ENCODE measurements at places on chromosomes 13 and 19. TPM values are rescaled to one million over a fixed set of nuclear protein-coding genes. Genes with fewer than 3 reads are reported as not detected.

DNA sequence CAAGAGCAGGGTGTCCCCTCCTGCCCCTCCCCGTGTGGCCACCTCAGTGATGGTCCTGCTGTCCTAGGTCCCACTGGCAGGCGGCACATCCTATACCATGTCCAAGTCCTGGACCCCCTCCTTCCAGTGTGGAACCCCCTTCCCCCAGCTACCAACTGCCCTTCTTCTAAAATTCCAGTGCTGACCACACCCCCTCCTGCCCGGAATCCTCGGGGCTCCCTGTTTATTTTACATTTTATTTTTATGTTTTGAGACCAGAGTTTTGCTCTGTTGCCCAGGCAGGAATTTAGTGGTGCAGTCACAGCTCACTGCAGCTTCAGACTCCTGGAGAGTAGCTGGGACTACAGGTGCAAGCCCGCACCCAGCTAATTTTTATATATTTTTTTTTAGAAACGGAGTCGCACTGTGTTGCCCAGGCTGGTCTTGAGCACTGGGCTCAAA is 945 bp upstream of the CPAMD8 start:
- DNase-seq = no peak

DNA sequence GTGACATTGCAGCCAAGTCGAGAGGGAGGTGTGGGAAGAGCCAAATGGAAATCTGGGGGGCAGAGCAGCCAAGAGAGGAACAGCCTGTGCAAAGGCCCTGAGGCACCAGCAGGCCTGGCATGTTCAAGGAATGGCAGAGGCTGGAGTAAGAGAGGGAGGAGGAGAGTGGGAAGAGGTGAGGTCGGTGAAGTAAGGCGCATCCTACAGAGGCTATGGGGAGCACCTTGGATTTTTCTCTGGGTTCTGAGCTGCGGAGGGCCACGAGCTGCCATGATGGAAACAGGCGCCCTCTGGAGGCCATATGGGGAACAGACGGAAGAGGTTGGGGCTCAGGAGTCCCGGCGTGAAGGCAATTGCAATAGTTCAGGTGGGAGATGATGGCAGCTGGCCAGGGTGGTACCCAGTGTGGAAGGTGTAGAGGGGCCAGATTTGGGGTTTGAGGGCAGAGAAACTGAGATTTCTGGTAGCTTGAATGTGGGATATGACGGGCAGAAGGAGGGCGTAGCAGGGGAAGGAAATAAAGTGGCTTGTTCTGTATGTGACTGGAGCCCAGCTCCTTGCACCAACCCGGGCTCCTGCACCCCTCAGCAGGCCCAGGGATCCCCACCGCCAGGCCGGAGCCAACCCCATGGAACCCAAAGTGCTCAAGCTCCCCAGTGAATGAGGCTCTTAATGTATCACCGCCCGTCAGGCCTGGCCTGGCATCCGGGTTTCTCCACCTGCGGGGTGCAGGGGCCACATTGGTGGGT is 20.5 kb upstream of the STRN4 start:
- peak; percentile 58 for DNase-seq

DNA sequence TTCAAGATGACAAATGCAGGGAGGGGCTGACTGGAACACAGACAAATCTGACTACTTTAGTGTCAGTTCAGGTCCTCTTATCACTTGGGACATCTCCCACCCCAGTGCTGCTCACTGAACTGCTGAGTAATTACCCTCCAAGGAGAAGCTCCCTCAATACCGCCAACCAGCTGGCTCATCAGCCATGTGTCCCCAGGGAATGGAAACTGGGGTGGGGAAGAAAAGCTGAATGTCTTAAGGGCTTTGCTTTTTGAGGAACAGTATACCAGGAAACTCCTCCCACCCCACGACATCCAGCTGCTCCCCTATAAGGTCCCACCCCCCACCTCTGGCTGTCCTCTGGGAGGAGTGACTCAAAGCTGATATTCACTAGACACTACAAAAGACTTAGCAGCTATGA is 2.0 kb downstream of the ZNF823 start:
- DNase-seq = no peak

DNA sequence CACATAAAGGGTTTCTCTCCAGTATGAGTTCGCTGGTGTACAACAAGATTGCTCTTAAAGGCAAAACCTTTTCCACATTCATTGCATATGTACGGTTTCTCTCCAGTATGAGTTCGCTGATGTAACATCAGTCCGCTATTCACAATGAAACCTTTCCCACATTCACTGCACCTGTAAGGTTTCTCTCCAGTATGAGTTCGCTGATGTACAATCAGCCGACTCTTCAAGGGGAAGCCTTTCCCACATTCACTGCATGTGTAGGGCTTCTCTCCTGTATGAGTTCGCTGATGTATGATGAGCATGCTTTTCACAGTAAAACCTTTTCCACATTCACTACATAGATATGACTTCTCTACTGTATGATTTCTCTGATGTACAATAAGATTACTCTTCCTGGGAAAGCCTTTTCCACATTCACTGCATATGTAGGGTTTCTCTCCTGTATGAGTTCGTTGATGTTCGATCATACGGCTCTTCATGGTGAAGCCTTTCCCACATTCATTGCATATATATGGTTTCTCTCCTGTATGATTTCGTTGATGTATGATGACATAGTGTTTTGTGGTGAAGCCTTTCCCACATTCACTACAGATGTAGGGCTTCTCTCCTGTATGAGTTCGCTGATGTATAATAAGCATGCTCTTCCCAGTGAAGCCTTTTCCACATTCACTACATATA is 6.0 kb upstream of the ZNF614 start:
- DNase-seq = no peak

GRCh38 chr13:96860882-96861281 is 133.4 kb downstream of the OXGR1 start:
- no peak for DNase-seq

GRCh38 chr13:26680123-26680450 is 80.5 kb downstream of the GPR12 start:
- no peak for DNase-seq

DNA sequence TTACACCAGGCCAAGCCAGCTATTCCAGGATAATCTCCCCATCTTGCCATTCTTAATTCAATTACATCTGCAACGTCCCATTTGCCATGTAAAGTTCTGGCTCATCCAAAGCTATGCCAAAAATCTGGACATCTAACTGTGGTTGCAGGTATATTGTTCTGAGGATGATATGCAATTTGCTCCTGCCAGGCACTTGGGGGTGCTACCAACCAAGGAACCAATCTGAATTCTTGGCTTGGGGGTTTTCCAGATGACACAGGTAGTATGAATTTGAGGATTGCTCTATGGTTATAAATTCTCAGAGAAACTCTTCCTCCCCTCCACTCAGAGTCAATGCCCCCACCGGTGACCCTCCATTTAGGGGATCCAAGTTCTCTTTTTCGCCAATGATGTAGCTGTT is 33.0 kb downstream of the CRYL1 start:
- DNase-seq = no peak

The TMEM38A gene
- total RNA-seq = 5.8 TPM

The INSR gene
- 91.2 TPM for total RNA-seq

The ZNF320 gene
- 31.9 TPM for total RNA-seq

DNA sequence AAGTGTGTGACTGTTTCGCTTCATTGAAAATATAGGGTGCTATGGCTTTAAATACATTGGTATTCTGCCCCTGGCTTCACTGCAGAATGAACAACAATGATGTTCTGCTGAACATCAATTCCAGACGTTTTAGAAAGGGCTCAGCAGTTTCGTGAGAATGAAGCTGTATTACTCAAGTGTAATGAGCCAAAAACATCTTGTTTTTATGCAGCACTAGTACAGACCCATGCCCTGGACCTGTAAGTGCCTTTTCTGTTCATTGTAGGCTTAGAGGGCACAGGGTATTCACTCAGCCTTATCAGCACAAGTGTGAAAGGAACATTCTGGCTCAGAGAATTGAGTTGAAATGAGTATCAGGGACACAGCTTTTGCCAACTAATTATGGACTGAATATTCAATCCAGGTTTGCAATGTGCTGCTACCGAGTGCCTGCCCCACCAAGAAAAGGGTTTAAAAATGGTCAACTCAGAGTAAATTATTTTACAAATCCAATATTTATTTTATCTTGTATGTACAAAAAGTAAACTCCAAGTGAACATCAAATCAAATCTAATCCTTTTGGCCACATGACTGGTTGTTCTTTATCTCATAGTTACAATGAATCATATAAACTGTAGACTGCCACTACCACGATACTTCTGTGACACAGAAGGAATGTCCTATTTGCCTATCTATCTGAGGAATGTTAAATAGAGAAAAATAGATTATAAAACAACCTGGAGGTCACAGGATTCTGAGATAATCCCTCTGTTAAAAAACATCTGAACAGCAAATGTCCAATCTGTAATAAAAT is 362.8 kb downstream of the NALCN start:
- no peak for DNase-seq

- DNase-seq = no peak
These were observed 18.0 kb downstream of the CSNK1A1L start for GRCh38 chr13:37087486-37087885.

The ZNF99 gene
- total RNA-seq = 0.22 TPM

The ZNF497 gene
- 1.1 TPM for total RNA-seq

DNA sequence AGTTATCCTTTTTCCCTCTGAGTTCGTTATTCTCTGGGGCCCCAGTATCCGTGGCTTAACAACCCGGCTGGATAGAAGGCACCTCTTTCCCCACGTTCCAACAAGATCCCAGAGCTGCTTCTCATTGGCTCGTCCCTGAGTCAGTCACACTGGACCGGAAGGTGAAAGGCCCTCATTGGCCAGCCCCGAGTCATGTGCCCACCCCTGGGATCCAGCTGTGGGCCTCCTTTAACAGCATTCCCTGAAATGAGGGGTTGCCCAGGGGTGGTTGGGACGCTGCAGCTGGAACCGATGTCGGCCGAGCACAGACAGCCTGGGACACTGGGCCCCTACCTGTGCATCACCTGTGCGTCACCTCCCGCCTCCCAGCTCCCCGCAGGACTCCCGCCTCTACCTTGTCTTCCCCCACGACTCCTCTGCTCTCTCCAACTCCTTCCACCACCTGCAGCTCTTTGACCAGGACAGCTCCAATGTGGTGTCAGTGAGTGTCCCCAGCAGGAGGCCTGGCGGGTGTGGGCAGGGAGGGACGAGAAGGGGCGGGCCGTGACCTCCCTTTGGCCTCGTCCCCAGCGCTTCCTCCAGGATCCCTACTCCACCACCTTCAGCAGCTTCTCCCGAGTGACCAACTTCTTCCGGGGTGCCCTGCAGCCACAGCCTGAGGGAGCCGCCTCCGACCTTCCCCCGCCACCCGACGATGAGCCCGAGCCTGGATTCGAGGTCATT is 4.3 kb downstream of the TBC1D17 start:
- DNase-seq = no peak

- no peak for DNase-seq
These were observed 1109.0 kb downstream of the EFNB2 start for GRCh38 chr13:105426441-105426840.

The GMIP gene
- 35.5 TPM for total RNA-seq

DNA sequence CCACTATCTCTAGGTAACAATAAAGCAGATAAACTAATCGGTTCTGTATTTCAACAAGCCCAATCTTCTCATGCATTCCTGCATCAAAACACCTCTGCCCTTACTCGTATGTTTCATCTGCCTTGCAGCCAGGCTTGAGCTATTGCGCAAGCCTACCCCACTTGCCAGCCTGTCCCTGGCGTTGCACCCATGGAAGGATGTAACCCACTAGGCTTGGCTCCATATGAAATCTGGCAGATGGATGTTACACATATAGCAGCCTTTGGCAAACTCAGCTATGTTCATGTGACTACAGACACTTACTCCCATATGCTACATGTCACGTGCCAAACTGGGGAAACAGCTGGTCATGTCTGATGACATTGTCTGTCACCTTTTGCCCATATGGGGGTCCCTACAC is 11.9 kb upstream of the ZNF549 start:
- DNase-seq = no peak

DNA sequence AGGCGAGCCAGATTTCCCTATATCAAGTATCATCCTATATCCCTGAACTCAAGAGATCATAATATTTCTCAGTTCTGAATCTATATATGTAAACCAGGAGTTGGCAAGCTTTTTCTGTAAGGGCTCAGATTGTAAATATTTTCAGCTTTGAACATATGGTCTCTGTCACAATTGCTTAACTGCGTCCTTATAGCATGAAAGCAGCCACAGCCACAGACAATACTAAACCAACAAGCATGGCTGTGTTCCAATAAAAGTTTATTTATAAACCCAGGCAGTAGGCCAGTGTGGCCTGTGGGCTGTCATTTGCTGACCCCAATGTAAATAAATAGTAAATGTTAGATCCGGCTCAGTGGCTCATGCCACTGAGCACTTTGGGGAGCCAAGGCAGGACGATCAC is 12.2 kb upstream of the MYH14 start:
- DNase-seq = no peak

DNA sequence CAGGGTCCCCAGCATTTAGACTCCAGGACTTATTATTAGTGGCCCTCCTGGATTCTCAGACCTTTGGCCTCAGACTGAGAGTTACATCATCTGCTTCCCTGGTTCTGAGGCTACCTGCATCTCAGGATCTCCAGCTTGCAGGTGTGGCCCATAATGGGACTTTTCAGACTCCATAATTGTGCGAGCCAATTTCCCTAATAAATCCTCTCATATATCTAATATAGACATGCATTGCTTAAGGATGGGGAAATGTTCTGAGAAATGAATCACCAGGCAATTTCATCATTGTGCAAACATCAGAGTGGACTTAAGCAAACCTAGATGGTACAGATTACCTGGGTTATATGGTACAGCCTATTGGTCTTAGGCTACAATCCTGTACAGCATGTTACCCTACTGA is 116.5 kb upstream of the FBXL3 start:
- DNase-seq = no peak

- DNase-seq = no peak
These were observed 805 bp downstream of the ZNF784 start for GRCh38 chr19:55623561-55623960.

GRCh38 chr13:72255908-72256307 is 388.9 kb upstream of the DACH1 start:
- DNase-seq = no peak

The JSRP1 gene
- total RNA-seq = 2.4 TPM

GRCh38 chr13:24459726-24460125 is 52.9 kb downstream of the PARP4 start:
- no peak for DNase-seq

- no peak for DNase-seq
These were observed 13.5 kb downstream of the PPP1R13L start for GRCh38 chr19:45391346-45391745.

The BORA gene
- total RNA-seq = 7.6 TPM

- DNase-seq = peak; percentile 80
These were observed 13.6 kb downstream of the CCDC97 start for GRCh38 chr19:41323430-41324125.

The NLRP9 gene
- not detected for total RNA-seq

GRCh38 chr13:96075953-96076543 is 13.9 kb upstream of the HS6ST3 start:
- no peak for DNase-seq

DNA sequence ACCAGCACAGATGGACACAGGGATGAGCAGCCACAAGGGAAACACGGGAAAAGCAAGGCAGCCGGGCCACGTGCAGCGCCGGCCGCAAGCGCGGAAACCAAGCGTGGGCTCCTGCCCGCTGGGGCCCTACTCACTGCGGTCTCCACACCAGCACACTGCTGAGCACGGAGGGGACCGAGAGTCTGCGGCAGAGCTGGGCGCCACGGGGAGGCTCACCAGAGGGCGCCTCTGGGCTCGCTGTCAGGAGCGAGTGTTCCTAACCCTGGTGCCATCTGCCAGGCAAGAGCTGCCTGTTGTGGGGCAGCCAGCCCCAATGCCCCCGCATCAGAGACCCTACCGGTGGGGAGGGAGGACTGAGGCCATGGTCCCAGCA is 26.5 kb downstream of the MPND start:
- DNase-seq = peak; percentile 78
